ENCODE measurements at places on chromosomes 1 and 21.

- peak; percentile 72 for DNase-seq
Observed at GRCh38 chr1:230306169-230306568, 120.0 kb downstream of the PGBD5 start.

DNA sequence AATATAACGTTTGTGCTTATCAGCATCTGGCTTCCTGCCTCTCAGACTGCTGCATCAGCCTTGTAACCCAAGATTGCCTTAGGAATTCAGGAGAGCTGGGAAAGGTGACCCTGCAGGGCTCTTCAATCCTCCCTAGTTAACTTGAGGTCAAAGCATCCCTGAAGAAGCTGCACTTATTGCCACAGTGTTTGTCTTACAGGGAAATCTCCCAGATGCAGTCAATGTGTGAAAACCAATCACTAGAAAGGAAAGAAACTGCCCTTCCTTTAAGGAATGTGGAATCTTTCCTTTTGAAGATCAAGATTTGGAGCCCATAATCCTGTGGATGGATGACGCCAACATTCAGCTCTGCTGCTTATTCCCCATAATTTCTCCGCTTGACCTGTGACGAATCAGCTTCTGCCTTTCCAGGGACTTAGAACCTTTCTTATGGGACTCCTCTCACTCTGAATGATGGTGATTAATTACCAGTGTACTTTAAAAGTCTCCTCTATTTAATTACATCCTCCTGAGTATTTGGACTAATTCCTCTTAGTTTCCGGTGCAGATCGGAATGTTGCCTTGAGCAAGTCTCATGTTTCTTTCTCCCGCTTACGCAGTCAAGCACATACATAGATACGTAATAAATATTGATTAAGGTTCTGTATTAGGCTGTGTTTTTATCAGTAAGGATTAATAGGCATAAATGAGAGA lies 14.4 kb downstream of the ADAMTS5 start:
- DNase-seq, result no peak

- no peak for DNase-seq
Observed at GRCh38 chr1:14610761-14611160, 12.3 kb downstream of the KAZN start.

DNA sequence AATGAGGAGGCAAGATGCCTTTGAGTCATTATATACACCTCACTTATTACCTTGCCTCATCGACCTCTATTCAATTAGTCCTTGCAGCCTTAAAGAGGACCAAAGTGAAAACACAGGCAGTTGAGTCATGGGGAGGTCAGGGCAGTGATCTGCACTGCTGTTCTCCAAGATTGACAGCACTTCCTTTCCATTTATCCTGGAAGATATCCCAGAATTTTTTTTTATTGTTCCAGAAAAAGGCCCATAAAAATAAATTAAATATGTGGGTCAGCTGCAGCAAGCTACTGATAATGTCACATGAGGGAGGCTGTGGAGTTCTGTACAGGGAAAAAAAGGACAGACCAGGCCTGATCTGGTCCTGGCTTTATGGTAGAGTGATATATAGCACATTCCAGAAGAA lies 33.2 kb upstream of the CDC42BPA start:
- DNase-seq, result no peak

GRCh38 chr1:62508187-62508758 lies 71.4 kb downstream of the USP1 start:
- peak; percentile 25 for DNase-seq

- DNase-seq, result no peak
Observed at GRCh38 chr1:53585565-53585964, 126.4 kb downstream of the DMRTB1 start.

- DNase-seq, result no peak
Observed at GRCh38 chr1:176101951-176102642, 105.0 kb downstream of the COP1 start.

GRCh38 chr1:243323491-243323890 lies 67.7 kb downstream of the SDCCAG8 start:
- no peak for DNase-seq

DNA sequence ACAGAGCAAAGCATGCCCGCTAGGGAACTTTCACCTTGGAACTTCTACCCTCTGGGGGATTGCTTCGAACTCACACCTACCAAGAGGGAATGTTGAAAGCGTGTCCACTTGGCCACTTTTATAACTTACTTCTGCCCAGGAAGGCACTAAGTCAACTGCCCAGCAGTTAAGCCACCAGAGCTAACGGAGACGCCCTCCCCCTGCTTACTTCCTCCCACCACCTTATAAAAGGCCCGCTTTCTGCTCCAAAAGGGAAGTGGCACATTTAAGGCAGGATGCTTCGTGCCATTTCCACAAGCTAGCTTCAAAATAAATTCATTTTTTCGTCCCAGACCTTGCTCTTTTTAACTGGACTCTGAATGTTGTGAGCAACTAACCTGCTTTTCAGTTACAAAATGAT lies 3.2 kb upstream of the AK2 start:
- no peak for DNase-seq

DNA sequence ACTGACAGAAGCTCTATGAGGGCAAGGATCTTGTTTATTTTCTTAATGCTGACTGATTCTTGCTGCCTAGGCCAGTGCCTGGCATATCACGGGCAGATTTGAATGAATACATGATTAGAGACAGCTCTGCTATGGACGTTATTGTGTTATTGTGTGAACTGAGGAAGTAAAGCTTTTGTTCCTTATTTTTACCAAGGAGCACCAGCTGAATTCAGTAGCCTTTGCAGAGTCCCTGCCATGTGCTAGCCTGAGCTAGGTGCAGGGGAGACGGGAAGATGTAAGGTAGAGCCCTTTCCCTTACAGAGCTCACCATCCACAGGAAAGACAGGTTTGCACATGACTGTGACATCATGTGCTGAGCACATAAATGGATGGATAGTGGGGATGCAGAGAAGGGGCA lies 36.0 kb upstream of the SCMH1 start:
- DNase-seq, result no peak

DNA sequence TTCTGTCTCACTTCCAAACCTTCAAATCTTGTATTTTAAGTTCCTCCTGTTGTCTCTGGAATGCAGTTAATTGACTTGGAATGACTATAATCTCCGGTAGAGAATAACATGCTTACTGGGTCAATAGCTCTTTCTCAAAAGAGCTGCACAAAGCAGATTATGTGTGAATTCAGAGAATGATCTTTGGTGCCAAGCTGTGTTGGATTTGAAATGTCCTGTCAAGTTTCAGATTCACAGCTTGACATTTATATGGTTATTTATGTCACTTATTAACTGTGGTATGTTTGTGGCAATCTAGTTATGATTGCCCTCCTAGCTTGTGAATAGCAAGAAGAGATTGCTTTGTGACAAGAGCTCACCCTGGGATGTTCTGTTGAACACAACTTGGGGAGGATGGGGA lies 128.3 kb upstream of the KCNE2 start:
- no peak for DNase-seq

- no peak for DNase-seq
Observed at GRCh38 chr1:34129630-34130029, 35.4 kb downstream of the CSMD2 start.

DNA sequence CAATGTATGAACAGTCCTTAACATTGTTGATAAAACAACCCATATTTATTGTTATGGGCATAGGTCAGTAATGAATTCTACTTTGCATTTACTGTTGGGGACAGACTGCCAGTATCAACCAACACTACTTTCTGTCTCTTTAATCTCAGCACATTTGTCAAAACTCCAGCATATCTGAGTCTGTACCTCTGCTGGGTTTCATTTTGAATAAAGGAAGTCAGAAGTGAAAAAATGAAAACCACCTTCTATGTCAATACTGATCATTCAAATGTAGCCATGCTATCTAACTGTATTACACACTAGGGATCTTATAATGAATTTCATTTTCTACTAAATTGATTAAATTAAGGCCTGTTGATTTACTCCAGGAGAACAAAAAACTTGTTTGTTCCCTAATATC lies 24.2 kb upstream of the CXADR start:
- DNase-seq, result peak; percentile 71

DNA sequence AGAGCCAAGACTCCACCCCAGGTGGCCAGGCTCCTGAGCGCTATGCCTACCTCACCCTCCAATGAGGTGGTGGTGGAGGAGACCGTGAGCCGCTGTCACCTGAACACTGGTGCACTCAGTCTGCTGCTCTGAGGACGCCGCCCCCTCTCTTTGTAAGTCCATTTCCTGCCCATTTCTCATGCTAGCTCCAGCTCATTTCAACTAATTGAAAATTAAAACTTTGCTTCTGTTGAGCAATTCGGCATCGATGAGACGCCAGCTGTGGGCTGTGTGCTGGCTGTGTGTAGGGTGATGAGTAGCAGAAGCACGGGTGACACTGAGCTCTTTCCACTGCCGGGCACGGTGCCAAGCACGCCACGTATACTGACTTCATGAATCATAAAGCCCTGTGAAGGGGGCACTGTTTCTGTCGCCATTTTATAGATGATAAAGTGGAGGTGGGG lies 11.2 kb downstream of the TNFRSF1B start:
- DNase-seq, result peak; percentile 79

DNA sequence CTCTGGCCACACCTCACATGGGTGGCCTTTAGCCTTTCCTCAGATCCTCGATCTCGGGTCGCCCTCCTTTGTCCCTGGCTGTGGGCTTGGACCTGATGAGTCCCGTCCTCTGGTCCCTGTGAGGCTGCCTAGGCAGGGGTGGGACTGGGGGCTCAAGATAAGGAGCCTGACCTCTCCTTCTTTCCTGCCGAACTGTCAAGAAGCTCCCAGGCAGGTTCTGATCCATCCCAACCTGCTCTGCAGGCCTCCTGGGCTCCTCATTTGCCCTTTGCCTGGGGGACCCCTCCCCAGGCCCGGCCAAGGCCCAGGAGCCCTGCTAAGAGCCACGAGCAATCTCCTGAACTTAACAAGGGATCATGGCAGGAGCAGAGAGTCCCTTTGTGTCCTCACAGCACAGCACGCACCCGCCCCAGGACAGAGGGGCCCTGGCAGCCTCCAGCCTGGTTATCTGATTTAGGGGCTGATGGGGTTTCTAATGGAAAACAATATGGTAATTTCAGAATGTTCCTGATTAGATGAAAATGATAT lies 82.4 kb upstream of the POU3F1 start:
- no peak for DNase-seq

GRCh38 chr1:229015806-229016205 lies 255.1 kb upstream of the RAB4A start:
- no peak for DNase-seq

GRCh38 chr1:12345350-12346217 lies 115.8 kb downstream of the VPS13D start:
- DNase-seq, result peak; percentile 54

- DNase-seq, result peak; percentile 49
Observed at GRCh38 chr1:180229483-180230415, at the start of gene LHX4. TSS of gene LHX4 (plus strand) at chr1:180230264. CDS start at chr1:180230530, 266 bp downstream.

DNA sequence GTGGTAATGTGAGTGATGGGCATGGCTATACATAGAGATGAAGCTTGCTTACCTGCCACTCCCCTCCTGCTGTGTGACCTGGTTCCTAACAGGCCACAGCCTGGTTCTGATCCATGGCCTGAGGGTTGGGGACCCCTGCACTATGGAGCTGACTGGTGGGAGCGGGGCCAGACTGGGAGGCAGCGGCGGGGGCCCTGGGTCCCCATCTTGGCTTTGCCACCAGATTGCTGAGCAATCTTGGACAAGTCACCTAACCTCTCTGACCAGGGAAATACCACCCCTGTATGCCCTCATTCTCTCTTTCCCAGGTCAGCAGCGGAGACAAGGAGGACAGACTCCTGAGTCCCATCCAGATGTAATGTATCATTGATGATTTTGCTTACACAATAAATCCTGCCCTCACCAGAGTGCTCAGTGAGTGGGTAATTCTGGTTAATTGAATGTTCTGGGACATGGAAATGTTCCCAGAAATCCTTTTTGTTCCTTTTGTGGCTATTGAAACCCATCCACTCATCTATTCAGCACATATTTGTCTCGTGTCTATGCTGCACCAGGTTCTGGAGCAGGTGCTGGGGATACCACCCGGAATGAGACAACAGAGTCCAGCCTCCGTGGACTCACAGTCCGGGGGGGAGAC lies 4.1 kb upstream of the ARHGEF10L start:
- no peak for DNase-seq

DNA sequence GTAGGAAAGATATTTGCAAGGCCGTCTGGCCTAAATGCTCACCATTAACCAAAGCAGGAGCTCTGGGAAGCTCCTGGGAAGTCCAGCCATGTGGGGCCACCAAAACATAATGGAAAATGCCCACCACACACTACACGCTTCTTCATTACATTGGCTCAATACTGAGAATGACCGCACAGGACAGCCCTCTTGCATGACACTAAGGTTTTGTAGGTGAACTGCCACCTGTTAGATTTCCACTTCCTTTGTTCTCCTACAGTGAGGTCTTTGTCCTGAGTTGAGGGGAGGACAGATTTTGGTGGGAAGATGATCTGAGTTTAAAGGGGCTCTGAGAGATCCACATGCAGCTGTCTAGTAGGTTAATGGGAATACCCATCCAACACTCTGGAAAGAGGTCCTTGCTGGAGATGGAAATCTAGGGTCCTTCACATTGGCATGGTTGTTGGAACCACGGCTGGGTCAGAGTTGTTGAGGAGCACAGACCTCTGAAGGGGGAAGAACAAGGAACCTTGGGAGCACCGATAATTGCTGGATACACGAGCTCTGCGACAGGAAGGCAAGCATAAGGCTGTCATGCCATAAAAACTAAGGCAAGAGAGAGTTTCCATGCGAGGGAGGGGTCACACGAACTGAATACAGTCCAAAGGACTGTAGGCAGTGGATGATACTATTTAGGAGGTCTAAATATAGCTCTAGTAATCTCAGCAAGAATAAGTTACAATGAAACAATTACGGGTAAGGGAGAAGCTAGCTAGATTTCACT lies 105.5 kb upstream of the IRF2BP2 start:
- no peak for DNase-seq

GRCh38 chr1:176628775-176629174 lies 165.8 kb downstream of the PAPPA2 start:
- no peak for DNase-seq

DNA sequence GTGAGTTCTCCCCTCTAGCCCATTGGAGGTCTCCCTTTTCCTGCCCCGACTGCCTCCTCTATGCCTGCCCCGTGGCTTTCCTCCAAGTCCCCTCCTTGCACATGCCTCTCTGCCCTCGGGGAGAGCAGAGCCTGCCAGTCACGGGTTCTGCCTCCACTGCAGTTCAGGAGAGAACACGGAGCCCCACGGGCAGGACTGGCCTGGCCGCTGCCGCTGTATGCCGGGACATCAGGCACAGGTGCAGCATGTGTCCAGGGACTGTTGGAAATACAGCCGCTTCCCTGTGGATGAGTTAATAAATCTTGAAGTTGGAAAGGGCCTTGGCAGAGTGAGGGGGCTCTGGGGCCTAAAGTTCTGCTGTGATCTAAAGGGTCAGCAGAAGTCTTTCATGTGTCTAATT lies 676.6 kb downstream of the MATN1 start:
- DNase-seq, result no peak
